ENCODE measurements at places on chromosomes 2 and 18.

DNA sequence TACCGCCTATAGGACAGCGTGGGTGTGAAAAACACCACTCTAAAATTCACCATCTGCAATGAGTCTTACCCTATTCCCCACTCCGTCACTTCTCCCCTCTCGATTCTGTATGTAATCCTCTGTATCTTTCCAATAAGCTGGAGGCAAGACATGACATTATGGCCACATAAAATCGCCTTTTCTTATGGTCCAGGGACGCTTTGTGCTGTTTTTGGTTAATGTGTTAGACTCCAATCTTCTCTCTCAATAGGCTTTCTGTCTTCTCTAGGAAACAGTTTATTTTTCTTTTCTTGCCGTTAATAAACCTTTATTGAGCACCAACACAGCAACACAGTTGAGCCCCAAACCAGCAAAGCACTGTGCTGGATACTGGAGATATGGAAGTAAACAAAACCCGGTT, 37.9 kb upstream of the ZCCHC2 start:
- DNase-seq: no peak

- DNase-seq: no peak
Measured at GRCh38 chr18:63588909-63589308, 1.8 kb downstream of the SERPINB13 start.

- DNase-seq: no peak
Measured at GRCh38 chr2:30382162-30382783, 64.8 kb upstream of the LCLAT1 start.

GRCh38 chr18:72100465-72101004, 443.6 kb downstream of the CBLN2 start:
- DNase-seq: no peak

DNA sequence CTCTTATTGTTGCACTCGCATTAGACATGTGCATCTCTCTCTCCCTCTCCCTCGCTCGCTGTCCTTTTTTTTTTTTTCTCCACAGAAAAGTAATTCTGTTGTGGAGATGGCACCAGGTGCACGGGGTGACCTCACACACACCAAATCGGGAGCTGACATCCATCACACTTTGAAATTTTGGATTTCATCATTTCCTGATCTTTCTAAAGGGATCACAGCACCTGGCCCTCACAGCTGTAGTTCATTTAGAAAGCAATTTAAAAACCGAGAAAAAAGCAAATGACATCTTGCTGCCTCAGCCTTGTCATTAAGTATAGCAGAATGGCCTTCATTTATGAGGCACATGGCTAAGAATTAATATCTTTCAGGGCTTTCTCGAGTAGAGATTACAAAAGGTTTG, 717.2 kb downstream of the RNF144A start:
- DNase-seq: no peak

DNA sequence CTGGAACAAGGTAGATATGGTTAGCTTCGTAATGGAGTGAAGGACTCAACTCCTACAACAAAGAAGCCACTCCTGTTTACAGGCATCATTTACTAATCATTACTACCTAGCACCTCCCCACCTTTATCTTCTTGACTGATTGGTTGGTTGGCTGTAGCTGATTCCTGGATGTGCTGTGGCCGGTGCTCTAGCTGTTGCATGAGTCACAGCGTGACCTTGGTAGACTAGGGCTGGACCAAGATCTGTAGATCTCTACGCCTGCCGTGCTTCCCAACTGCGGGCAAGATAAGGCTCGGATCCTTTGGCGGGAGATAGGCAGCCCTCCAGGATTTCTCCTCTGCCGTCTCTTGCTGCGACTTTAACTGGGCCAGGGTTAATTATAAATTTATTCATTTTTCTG, 194.3 kb upstream of the SOX11 start:
- no peak for DNase-seq

GRCh38 chr2:37907501-37908225, 17.4 kb upstream of the RMDN2 start:
- DNase-seq: no peak

- no peak for DNase-seq
Measured at GRCh38 chr18:62085756-62086155, 101.1 kb downstream of the PIGN start.

- no peak for DNase-seq
Measured at GRCh38 chr2:174072069-174072468, 106.9 kb upstream of the SP3 start.

DNA sequence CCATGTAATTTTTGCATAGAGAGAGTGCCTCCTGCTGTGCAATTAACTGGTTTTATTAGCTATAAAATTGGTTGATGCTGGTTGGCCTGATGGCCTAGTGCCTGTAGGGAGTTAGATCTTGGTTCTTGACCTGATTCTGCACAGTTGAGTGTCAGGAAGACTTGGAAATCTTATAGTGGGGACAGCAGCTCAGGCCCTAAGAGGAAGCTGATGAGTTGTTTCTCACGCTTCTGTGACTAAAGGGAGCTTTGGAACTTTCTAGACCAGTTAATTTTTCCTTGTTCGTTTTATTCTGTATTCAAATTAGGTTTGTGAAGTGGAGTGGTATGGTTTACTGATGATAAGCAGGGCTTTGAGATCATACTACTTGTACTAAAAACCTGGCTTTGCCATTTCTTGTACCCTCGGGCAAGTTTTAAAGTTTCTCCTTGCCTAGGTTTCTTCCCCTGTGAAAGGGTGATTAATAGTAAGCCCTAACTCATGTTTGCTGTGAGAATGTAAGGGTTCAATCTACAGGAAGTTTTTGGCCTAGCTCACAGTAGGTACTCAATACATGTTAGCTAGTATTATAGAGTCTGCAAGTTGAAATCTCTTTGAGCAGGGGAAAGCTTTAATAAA, 82.1 kb downstream of the MAP3K20 start:
- no peak for DNase-seq

DNA sequence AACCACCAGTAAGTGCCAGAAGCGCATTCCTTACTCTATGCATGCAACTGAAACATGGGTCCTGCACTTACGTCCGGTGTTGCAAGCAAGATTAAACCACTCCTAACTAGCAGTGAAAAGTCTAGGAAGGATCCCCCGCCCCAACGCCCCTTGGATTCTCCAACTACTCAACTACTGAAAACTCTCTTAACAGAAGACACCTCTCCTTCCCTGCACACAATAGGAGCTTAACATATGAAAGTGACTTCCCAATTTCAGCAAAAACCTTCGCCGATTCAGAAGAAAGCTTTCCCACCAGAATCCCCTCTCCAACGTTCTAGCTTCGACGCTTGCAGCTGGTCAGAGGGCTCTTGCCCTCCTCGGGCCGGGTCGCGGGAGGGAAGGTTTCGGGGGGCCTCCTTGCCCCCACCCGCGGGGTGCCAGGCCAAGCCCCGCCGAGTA, 578 bp downstream of the IWS1 start:
- DNase-seq: no peak

DNA sequence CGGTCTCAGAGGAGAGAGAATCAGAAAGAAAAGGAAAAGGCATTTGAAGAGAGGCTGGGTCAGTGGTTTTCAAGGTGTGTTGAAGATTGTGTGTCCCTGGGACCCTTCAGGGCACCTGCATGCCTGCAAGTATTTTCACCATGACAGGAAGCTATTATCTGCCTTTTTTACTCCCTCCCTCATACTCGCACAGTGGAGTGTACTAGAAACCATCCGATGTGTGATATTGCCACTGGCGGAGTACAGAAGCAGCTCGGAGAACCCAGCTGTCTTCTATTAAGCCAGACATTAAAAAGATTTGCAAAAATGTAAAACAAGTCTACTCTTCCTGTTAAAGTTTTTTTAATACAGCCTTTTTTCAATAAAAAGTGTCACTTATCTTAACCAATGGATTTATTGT, 33.7 kb upstream of the RFX8 start:
- DNase-seq: no peak

GRCh38 chr2:191679818-191680600, 2.1 kb downstream of the NABP1 start:
- peak; percentile 68 for DNase-seq

DNA sequence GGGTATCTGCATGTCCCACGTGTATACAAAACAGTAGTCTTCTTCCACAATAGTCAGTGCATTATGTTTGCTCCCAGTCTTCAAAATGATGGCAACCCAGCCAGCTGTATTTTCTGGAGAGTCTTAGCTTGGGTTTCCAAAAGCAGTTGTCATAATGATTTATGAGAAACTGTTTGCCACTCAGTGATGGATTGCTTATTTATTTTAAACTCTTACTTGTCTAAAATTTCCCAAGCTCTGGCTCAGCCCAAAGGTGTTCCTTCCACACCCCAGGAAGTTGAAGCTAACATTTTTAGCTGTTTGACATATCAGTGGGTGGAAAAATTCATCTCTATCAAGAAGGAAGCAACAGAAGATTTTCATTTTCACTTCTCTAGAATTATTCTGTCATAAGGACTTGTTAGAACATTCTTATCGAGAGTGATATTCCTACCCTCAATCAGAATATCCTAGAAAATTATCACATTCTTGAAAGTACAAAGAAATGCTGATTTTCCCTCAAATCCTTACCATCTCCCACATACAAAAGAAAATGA, 78.8 kb downstream of the ASAP2 start:
- no peak for DNase-seq

DNA sequence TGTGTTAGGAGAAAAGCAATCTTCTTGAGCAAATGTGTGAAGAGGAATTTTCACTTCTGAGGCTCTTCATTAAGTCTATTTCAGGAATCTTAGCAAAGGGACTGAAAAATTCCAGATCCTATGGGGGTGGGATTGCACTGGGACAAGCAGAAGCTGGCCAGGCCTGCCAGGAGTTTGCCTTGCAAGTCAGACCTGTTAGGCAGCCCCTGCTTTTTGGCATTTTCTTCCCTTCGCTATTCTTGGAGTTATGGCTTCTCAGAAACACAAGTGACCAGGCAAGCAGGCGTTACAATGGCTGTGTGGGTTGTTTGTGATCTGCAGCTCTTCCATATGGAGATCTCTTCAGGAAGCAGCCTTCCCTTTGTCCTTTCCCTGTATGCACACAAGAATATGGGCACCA, 8.0 kb upstream of the CCDC85A start:
- DNase-seq: no peak

DNA sequence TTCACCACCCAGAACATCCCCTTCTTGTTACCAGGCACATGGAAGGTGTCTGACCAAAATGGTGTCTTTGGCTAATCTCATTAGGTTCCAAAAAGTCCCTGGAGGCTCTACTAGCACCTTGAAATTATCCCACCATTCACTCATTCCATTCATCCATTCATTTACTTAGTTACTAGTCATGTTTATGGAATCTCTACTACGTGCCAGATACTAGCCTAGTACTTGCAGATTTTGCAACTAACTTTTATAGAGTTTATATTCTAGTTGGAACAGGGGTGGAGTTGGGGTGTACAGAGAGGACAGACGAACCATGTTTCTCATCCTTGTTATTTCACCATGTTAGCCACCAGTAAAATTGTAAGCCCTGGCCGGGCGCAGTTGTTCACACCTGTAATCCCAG, 4.0 kb upstream of the NOP58 start:
- DNase-seq: no peak

DNA sequence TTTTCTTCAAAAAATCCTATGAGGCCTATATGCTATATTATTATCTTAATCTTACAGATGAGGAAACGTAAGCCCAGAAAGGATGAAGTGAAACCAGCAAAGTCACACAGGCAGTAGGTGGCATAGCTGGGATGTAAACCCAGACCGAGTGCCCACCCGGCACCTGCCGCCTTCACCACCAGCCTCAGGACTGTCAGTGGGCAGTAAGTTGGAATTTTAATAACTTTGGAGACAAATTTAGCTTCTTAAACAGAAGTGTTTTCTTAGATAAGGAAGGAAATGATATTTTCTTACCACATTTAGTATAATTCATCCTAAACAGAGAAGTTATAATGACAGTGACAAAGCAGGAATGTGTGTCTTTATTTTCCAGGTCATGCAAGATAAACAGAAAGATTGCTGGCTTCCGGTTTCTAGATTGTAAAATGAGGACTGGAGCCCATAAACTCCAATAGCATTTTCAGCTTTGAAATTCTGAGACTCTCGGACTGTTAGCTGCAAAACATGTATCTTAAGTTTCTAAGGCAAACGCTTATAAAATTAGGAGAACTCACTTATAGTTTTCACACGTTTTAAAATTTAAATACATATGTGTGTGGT, 59.3 kb downstream of the CD8B2 start:
- no peak for DNase-seq

DNA sequence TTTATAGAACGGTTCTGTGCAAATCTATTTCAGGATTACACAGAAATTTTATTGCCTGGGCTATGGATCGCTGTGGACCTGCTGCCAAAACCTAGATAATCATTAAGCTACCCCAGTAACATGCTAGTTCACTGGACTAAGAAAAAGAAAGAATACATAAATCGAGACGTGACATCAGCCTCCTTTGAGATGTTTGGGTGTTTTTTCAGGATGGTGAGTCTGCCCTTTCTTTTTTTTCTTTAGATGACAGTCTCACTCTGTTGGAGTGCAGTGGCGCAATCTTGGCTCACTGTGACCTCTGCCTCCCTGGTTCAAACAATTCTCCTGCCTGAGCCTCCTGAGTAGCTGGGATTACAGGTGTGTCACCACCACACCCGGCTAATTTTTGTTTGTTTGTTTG, 52.0 kb downstream of the FHOD3 start:
- no peak for DNase-seq

DNA sequence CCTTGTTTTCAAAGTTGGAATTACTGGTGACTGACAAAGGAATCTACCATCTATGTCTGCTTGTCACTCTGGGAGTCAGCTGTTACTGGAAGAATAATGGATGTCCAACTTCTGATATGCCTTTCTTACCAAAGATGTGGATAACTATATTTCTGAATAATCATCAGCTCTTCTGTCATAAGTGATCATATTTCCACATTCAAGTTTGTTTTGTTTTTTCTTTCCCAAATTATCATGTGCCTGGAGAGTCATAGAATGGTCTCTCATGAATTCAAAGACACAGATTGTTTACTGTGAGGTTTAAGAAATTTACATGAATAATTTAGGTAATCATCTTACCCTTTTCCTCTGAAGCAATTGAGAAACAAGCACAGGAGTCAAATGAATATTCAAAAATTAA, 986.7 kb upstream of the CDH2 start:
- no peak for DNase-seq

DNA sequence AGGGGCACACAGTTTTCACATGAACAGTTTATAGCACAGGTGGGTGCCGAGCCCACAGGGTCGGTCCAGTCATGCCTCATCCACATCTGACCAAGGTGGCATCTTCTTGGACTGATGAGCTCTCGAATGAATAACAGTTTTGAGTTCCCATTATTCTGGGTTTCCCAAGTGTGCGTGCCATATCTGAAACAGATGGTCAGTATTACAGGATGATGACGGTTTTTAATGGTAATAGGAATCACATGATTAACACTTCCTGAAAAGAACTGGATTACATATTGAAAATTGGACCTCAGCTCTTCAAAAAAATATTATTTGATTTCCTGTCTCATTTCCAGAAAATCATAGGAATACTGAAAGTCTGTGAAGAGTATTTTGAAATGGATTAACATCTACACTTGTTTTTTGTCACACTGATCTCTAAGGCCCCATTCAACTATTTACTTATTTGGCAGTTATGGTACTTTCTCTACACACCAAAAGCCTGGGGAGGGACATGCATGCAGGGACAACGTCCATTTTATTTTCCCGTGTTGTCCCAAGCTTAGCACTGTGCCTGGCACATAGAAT, 22.2 kb upstream of the NAB1 start:
- DNase-seq: no peak

GRCh38 chr2:241637795-241638660, 535 bp downstream of the ATG4B start:
- peak; percentile 66 for DNase-seq

GRCh38 chr18:36067055-36067957, at the start of gene RPRD1A:
Gene RPRD1A (minus strand): TSS chr18:36067559. CDS start chr18:36067404, 155 bp downstream.
- DNase-seq: peak; percentile 95
